ENCODE measurements at places on chromosomes 6 and 20. TPM values are rescaled to one million over a fixed set of nuclear protein-coding genes. Genes with fewer than 3 reads are reported as not detected.
A peak's percentile ranks its signal among the peaks of the same experiment; 100 is the strongest.

Gene CNKSR3
- total RNA-seq: 11.7 TPM

Gene FOXA2
- 0.60 TPM for total RNA-seq

Gene PPIL6
- 1.2 TPM for total RNA-seq

Gene SLC24A3
- total RNA-seq: 3.6 TPM

Gene SSTR4
- total RNA-seq: not detected

DNA sequence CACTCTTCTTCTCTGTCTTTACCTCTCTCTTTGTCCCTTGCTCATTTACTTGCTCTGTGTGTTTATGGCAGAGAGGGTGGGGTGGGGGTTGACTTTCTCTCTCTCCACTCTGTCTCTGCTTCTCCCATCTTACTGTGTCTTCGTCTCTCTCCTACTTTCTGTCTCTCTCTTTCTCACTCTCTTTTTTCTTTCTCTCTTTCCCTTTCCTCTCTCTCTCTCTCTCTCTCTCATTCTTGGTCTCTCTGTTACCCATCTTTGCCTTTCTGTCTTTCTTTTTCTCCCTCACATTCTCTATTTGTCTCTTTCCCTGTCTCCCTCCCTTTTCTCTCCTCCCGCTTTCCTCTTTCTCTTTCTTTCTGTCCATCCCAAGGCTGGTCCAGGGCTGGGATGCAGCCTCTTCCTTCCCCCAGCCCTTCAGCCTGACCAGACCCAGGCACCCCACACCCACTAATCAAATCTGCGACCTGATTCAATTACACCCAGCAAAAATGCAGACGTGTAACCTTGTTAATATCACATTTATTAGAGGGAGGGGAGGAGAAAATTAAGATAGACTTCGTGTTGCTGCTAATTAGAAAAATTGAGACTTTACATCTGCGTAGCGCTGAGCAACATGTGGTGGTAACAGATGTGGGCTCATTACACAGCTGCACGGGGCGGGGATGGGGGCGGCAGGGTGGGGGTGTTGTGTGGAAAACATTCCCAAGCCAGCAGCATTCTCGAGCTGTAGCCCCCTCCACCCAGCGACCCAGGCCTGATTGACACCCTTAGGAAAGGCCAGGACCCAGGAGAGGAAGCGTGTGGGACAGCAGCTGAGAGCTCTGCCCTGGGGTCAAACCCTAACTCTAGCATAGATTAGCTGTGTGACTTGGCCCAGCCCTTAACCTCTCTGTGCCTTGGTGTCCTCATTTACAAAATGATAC is 124.9 kb upstream of the MAFB start:
- H3K4me1 ChIP-seq: no peaks in the 10 kb centered on the region
- no peak overlapping the region for H3K27ac ChIP-seq
- no peak for DNase-seq
- H3K36me3 ChIP-seq: no peaks in the 10 kb centered on the region

DNA sequence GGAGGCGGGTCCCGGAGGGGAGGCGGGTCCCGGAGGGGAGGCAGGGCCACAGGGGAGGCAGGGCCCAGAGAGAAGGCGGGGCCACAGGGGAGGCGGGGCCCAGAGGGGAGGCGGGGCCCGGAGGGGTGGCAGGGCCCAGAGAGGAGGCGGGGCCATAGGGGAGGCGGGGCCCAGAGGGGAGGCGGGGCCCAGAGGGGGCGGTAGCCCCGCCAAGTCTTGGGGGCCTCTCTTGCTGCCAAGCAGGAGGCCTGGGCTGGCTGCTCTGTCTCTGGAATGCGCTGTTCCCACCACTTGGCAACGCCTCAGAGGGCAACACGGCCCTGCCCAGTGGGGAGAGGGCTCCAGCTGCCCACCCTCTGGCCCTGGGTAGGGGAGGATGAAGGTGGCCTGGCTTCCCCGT is 80.5 kb downstream of the YTHDF1 start:
- no peaks in the 10 kb centered on the region for H3K4me1 ChIP-seq
- no peak overlapping the region for H3K27ac ChIP-seq
- H3K36me3 ChIP-seq: no peaks in the 10 kb centered on the region
- DNase-seq: no peak

GRCh38 chr6:158756977-158757752 is 62.0 kb downstream of the EZR start:
- no peak overlapping the region for H3K4me3 ChIP-seq
- H3K27ac ChIP-seq: no peak overlapping the region
- no peaks in the 10 kb centered on the region for H3K36me3 ChIP-seq
- no peaks in the 10 kb centered on the region for H3K27me3 ChIP-seq

DNA sequence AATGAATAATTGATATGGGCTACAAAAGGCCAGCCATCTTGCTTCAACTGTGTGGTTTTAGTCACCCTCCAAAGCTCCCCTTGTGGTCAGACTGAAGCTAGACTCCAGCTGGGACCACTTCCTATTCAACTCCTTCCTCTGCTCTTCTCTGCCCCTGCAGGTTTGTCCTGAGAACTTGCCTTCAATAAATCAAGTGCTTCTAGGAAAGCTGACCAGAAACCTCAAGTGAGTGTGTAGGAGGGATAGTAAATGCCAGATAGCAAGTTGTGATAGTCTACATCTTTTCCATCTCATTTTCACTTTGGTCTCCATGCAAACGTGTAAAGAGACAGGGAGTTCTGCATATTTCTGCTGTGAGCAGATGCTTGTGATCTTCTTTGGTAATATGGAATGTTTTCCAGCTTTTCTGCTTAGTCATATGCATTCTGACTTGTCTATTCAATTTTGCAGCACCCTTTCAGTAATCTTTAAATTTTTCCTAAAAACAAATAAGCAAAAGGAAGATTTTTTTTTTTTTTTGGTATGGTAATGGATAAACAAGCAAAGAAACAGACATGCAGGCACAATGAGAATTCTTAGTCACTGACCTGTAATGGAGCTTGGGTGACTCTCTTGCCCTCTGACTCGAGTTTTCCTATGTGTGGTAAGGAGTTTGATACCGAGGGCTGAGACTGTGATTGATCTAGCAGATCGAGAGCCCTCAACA is 201.3 kb upstream of the BTBD3 start:
- no peak overlapping the region for H3K27ac ChIP-seq
- no peaks in the 10 kb centered on the region for H3K27me3 ChIP-seq
- no peaks in the 10 kb centered on the region for H3K4me1 ChIP-seq
- H3K4me3 ChIP-seq: no peak overlapping the region
- no peak for DNase-seq

DNA sequence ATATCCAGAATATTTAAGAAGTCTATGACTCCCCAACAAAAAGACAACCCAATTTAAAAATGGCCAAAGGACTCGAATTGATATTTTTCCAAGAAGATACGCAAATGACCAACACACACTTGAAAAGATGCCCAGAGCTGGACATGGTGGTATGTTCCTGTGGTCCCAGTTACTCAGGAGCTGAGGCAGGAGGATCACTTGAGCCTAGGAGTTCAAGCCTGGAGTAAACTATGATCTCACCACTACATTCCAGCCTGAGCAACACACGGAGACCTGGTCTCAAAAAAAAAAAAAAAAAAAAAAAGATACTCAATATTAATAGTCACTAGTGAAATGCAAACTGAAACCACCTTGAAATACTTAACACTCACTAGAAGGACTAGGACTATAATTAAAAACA is 12.2 kb upstream of the ARMC2 start:
- no peaks in the 10 kb centered on the region for H3K27me3 ChIP-seq
- H3K27ac ChIP-seq: no peak overlapping the region
- H3K4me1 ChIP-seq: no peaks in the 10 kb centered on the region
- DNase-seq: no peak
- no peaks in the 10 kb centered on the region for H3K36me3 ChIP-seq
- no peak overlapping the region for H3K4me3 ChIP-seq

GRCh38 chr6:137937834-137938233 is 70.8 kb downstream of the TNFAIP3 start:
- H3K27me3 ChIP-seq: no peaks in the 10 kb centered on the region
- no peak overlapping the region for H3K27ac ChIP-seq
- no peak overlapping the region for H3K4me3 ChIP-seq
- no peak for DNase-seq
- no peaks in the 10 kb centered on the region for H3K36me3 ChIP-seq
- no peaks in the 10 kb centered on the region for H3K4me1 ChIP-seq

GRCh38 chr6:128483472-128484135 is 36.8 kb downstream of the PTPRK start:
- H3K4me1 ChIP-seq: no peaks in the 10 kb centered on the region
- no peaks in the 10 kb centered on the region for H3K36me3 ChIP-seq
- H3K4me3 ChIP-seq: no peak overlapping the region
- H3K27ac ChIP-seq: no peak overlapping the region
- no peak for DNase-seq

GRCh38 chr6:73560182-73560732 is 39.4 kb upstream of the EEF1A1 start:
- peaks cover 4% of the 10 kb centered on the region for H3K4me1 ChIP-seq
- no peak for DNase-seq
- H3K27me3 ChIP-seq: no peaks in the 10 kb centered on the region
- H3K36me3 ChIP-seq: no peaks in the 10 kb centered on the region
- peak overlapping the region; percentile 13 for H3K27ac ChIP-seq
- H3K4me3 ChIP-seq: no peak overlapping the region

DNA sequence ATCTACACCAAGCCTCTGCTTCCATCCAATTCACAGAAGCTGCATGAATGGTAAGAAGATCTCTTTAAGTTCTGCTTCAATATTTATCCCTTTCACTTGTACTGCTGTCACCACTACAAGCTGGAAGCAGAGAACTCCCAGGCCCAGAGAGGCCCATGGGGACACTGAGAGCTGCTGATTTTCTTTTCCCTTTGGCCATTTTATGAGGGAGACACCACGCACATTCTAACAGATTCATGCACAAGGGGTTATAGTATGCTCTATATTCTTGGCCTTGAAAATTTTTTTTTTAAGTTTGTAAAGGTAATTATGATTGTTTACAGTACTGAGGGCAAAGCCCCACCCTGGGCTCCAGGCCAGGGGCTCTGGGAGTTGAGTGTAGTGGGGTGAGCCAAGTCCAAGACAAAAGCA is 88.4 kb downstream of the MYB start:
- DNase-seq: no peak
- H3K36me3 ChIP-seq: no peaks in the 10 kb centered on the region
- no peaks in the 10 kb centered on the region for H3K27me3 ChIP-seq
- H3K4me1 ChIP-seq: no peaks in the 10 kb centered on the region
- no peak overlapping the region for H3K27ac ChIP-seq

GRCh38 chr6:72552938-72553337 is 68.9 kb upstream of the KCNQ5 start:
- no peaks in the 10 kb centered on the region for H3K27me3 ChIP-seq
- no peak for DNase-seq
- no peaks in the 10 kb centered on the region for H3K4me1 ChIP-seq
- H3K36me3 ChIP-seq: no peaks in the 10 kb centered on the region
- H3K27ac ChIP-seq: no peak overlapping the region
- no peak overlapping the region for H3K4me3 ChIP-seq

- H3K4me3 ChIP-seq: no peak overlapping the region
- no peaks in the 10 kb centered on the region for H3K27me3 ChIP-seq
- no peak for DNase-seq
Observed at GRCh38 chr6:63475707-63476106, 96.6 kb upstream of the LOC128125822 start.

DNA sequence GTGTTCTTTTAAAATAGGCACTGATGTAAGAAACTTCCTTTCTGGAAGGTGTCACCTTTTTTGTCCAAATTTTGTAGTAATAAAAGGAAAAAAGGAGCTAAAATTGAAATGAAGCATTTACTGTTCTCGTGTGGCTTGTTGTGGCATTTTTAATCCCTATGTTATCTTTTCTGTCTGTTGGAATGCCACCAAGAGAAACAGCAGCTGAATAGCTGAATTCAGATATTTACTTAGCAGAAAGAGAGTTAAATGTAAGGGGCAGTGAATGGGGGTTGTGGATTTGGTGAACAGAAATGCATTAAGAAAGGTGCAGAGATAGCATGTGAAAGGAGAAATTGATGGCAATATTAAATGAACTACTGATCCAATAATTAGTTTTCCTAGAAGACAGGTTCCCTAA is 573.6 kb upstream of the EPHA7 start:
- no peak overlapping the region for H3K27ac ChIP-seq
- no peaks in the 10 kb centered on the region for H3K36me3 ChIP-seq
- DNase-seq: no peak
- no peaks in the 10 kb centered on the region for H3K27me3 ChIP-seq

DNA sequence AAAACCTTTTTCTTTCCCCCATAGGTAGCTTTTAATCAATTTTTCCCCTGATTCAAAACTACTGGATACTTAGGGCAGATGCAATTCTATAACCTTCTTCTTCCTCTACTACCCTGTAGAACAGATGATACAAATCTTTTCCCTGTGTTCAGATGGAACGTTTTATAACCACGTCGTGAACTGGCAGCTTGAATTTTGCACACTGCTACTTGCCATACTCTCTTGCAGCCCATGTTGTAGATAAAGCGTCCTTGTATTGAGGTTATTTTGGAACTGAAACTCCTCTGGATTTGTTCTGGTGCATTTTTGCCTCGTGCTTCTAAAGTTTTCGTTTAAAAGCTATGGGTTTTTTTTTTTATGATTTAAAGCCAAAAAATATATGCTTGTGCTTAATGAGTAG is 440.2 kb downstream of the RFPL4B start:
- no peaks in the 10 kb centered on the region for H3K27me3 ChIP-seq
- DNase-seq: no peak
- H3K4me3 ChIP-seq: no peak overlapping the region
- H3K4me1 ChIP-seq: no peaks in the 10 kb centered on the region

Data from tibial nerve (tissue), 4 donors.